Activated CD4-positive, alpha-beta T cell treated with anti-CD3 and anti-CD28 coated beads, Interleukin-2, amount 50 U/mL, for 16 hours (primary cell): ENCODE measurements at places on chromosomes 1 and 21.

GRCh38 chr1:111565079-111565478 lies 54.5 kb upstream of the RAP1A start:
- DNase-seq, result no peak

DNA sequence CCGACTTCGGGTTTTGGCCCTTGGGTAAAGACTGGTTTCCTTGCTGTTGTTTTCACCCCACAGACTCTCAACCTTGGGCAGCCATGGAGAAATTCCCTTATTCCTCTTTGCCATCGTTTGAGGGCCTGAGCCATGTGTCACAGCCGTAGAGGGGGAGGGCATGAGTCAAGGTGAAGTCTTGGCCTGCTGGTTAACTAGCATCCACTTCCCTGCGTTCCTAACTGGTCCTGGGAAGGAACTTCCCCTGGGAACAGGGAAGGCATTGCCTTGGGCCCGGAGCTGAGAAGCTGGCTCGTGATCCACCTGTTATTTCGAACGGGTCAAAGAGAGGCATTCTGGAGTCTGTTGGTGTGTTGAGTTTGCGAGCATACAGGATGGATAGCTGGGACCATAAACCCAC lies 464.9 kb downstream of the CAMTA1 start:
- DNase-seq, result no peak

- no peak for DNase-seq
Measured at GRCh38 chr1:91476533-91477217, 24.0 kb upstream of the CDC7 start.

GRCh38 chr21:44337941-44338895 lies 972 bp downstream of the CFAP410 start:
- DNase-seq, result peak; percentile 19

DNA sequence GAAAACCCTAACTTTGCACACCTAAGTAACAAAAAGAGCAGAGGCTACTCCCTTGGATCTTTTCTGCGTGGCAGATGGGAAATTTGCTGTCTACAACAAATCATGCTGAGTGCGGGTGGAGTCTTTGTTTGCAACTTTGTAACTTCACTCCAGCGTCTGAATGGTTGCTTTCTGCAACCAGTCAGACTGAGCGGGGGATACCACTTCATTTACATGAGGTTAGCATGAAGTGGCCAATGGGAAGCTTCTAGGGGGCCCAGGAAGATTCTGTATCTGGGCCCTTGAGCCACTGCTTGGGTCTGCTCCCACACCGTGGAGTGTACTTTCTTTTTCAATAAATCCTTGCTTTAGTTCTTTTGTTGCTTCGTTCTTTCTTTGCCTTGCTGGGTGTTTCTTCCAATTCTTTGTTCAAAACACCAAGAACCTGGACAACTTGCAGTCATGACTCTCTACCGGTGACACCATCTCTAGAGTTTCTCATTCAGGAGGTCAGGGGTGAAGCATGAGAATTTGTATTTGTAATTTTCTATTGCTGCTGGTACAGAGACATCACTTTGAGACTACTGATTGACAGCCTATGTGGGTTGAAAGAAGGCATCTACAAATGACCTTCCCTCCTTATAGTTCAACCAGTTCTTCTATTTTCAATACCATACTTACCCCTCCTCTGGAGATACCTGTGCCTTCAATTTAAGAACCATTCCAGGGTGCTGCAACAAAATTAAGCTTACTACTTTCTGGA lies 55.8 kb upstream of the RC3H1 start:
- DNase-seq, result no peak

DNA sequence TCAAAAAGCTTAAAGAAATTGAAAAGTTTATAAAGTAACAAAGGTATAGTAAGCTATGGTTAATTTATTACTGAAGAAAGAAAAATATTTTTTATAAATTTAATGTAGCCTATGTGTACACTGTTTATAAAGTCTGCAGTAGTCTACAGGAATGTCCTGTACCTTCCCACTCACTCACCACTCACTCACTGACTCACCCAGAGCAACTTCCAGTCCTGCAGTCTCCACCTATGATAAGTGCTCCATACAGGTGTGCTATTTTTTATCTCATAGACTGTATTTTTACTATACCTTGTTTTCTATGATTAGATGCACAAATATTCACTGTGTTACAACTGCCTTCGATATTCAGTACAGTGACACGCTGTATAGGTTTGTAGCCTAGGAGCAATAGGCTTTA lies 106.6 kb downstream of the NR5A2 start:
- DNase-seq, result no peak

DNA sequence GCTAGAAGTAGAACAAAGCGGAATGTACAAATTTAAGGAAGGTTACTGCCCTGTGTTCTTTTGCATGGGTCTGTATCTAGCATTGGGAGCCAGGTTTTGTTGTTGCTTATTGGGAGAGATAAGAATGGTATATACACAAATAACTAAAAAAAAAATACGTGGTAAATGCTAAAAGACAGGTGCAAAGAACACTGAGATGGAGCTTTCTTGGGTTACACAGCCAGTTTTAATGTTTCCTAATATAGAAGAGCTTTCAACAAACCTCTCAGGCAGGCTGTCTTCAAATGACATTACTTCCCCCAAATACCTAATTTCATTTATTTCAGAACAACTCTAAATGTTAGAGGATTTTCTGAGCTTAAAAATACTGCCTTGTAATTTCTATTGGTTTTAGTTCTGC lies 1.4 kb upstream of the MDM4 start:
- no peak for DNase-seq

- DNase-seq, result no peak
Measured at GRCh38 chr1:190578017-190578416, 100.4 kb upstream of the BRINP3 start.

DNA sequence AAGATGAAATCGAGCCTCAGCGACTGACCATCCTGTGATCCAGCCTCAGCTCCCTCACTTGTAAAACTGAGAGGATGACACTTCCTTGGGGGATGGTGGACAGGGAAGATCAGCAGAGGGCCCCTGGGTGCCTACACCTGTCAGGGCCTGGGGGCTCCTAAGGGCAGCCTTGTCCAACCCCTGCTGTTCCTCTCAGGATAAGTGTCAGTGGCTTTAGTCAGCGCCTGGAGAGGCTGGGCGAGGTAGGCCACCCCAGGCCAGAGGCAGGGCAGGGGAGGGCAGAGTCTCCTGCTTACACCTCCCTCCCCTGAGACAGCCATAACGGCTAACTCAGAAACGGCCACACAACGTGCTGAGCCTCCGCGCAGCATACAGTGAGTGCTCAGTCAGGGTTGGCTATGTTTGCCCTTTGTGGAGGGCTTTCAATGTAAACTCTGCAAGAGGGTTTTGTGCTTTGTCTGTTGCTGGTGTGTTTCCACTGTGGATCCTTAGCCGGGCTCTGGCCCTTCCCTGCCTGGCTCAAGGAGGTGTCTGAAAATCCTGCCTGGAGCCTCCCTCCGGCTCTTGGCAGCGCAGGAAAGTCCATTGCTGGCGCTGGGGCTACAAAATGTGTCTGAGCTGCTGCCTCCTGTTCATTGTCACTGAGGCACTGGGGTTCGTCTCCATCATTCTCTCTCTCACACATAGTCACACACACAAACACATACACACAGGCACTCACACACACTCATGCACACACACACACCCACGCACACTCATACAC lies 588.4 kb downstream of the PTPRU start:
- DNase-seq, result no peak

DNA sequence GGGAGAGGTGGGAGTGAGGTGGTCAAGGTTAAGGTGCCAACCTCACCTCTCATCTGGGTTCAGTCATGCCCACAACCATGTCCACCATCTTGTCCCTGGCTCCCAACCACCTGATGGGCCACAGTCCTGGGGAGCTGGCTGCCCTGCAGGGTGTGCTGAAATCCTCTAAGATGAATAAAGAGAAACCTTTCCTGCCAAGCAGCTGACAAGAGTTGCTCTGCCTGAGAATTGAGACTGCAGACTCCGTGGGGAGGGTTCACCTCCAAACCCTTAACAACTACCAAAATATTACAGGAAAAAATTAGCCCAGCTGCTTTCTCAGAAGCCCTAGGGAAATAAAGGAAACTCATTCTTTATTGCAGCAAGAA lies 15.2 kb upstream of the FGR start:
- DNase-seq, result no peak
